Uterus (tissue), 4 donors: ENCODE measurements at places on chromosomes 1 and 21.

DNA sequence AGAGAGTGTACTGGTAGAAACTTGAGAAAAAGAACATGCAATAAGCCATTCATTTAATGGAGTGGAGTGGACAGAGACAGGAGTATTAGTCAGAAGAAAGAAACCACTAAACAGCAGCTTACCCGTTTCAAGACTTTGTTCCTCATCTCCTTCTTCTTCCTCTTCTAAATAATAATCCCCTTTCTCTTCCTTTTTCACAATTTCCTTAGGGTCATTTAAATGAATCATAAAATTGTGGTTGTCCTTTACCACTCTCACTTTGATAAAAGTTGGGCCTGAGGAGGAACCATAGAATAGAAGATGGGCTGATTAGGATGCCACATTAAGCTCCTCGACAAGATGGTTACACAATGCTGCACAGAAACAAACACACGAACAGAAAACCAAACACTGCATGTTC is 109.6 kb downstream of the WDR3 start:
- no peak overlapping the region for H3K4me3 ChIP-seq
- no peak overlapping the region for H3K27ac ChIP-seq
- DNase-seq = no peak
- H3K27me3 ChIP-seq = no peaks in the 10 kb centered on the region
- H3K4me1 ChIP-seq = no peaks in the 10 kb centered on the region
- no peaks in the 10 kb centered on the region for H3K36me3 ChIP-seq

DNA sequence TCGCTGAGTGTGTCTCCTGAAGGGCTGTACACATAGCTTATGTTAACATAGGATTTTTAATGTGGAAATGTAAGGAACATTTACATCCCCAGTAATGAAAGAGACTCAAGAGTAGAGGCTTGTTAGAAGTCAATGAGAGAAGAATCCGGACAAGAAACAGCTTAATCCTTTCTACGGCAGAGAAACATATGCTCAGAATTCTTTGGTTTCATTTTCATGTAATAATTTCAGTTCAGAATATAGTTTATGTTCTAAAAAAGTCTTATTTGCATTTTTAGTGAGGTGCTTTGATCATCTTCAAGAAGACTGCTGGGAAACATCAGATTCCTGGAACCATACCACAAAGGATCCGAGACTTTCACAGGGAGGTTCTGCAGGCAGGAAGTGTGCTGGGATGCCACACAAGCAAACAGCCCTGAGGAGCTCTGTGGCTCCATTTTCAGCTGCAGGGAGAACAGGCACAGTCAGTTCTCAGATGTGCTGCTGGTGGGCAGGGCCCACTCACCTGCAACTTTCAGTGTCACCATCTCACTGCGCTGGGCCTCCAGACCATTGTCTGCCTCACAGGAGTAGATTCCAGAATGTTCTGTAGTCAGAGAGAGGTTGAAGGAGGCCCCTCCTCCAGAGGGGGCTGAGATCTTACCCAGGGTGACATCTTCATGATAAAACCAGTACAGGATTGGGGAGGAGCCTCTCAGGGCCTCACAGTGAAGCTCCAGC is 28.4 kb downstream of the FCRL5 start:
- H3K27me3 ChIP-seq = no peaks in the 10 kb centered on the region
- no peaks in the 10 kb centered on the region for H3K36me3 ChIP-seq

DNA sequence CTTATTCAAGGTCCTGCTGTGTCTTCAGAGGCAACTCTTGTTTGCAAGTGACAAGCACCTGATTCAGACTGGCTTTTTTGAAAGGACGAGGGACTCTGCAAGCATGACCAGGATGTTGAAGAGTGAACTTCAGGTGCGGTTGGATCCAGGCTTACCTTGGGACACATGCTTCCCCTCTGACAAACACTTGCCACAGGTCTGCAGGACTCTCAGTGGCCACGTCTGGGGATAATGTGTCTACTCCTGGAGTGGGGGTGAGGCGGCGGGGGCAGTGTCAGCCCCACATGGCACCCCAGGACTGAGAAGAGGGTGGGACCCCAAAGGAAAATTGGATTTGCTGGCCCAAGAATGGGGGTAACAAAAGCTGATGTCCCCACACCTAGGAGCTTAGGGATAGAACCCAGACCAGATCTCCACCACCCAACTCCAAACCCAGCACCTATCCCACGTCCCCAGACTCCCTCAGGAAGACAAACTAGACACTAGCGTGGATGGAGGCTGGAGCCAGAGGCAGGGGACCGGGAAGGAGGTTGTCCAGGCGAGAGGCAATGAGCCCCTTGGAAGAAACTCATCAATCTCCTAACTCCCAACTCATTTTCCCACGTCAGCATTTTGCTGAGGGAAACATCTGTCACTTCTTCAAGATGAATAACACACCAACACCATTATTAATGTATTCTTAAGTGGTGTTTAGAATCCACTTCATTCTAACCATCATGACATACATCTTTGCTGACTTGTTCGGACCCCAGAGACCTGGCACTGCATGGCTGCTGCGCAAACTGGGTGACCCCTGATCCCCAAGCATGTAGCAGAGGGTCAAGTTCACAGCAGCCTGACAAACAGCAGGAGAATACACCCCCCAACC is 32.0 kb upstream of the LAPTM5 start:
- H3K36me3 ChIP-seq = no peaks in the 10 kb centered on the region
- H3K4me1 ChIP-seq = no peaks in the 10 kb centered on the region
- no peaks in the 10 kb centered on the region for H3K27me3 ChIP-seq
- no peak overlapping the region for H3K4me3 ChIP-seq
- no peak overlapping the region for H3K27ac ChIP-seq
- DNase-seq = no peak

DNA sequence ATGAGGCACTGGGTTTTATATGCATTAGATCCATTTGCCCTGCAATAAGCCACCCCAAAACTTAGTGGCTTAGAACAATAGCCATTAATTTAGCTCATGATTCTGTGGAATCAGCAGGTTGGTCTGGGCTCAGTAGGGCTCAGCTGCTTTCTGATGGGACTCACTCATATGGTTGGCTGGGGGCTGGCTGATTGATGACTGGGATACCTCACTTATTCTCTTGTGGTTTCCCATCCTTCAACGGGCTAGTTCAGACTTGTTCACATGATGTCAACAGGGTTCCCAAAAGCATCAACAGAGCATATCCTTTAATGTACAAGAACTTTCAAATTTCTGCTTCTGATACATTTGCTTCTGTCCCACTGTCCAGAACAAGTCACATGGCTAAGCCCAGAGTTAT is 43.2 kb downstream of the DNM3 start:
- H3K4me1 ChIP-seq = no peaks in the 10 kb centered on the region
- H3K4me3 ChIP-seq = no peak overlapping the region
- H3K27me3 ChIP-seq = no peaks in the 10 kb centered on the region
- DNase-seq = no peak

DNA sequence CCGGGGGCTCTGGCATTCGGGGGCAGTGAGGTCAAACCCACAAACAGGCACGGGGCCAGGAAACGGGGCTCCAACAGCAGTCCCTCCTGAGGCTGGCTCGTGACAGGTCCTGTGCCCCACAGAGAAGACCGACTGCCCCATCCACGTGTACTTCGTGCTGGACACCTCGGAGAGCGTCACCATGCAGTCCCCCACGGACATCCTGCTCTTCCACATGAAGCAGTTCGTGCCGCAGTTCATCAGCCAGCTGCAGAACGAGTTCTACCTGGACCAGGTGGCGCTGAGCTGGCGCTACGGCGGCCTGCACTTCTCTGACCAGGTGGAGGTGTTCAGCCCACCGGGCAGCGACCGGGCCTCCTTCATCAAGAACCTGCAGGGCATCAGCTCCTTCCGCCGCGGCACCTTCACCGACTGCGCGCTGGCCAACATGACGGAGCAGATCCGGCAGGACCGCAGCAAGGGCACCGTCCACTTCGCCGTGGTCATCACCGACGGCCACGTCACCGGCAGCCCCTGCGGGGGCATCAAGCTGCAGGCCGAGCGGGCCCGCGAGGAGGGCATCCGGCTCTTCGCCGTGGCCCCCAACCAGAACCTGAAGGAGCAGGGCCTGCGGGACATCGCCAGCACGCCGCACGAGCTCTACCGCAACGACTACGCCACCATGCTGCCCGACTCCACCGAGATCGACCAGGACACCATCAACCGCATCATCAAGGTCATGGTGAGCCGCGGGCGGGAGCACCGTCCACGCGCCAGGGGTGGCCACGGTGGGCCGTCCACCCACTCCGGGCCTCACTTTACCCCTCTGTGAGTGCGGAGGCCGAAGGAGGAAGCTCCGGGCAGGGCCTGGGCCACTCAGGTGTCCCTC is 14.2 kb downstream of the COL6A2 start:
- H3K27me3 ChIP-seq = no peaks in the 10 kb centered on the region
- no peaks in the 10 kb centered on the region for H3K36me3 ChIP-seq
- H3K27ac ChIP-seq = no peak overlapping the region
- H3K4me3 ChIP-seq = no peak overlapping the region
- peak; percentile 27 for DNase-seq
- H3K4me1 ChIP-seq = peaks cover 26% of the 10 kb centered on the region

DNA sequence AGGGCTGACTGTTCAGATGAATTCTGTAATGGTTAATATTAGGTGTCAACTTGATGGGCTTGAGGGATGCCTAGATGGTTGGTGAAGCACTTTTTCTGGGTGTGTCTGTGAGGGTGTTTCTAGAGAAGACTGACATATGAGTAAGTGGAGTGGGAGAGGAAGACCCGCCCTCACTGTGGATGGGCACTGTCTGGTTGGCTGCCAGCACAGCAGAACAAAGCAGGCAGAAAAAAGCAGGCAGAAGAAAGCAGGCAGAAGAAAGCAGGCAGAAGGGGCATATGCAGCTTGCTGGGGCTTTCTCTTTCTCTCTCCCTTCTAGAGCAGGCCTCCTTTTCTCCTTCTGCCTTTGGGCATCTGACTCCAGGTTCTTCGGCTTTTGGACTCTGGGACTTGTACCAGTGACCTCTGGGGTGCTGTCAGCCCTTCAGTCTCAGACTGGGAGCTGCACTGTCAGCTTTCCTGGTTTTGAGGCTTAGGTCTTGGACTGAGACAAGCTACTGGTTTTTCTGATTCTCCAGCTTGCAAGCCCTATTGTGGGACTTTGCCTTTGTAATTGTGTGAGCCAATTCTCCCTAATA is 42.9 kb upstream of the CD2 start:
- no peak for DNase-seq
- H3K4me1 ChIP-seq = no peaks in the 10 kb centered on the region
- no peaks in the 10 kb centered on the region for H3K27me3 ChIP-seq

- H3K4me1 ChIP-seq = peaks cover 2% of the 10 kb centered on the region
- DNase-seq = no peak
- H3K36me3 ChIP-seq = no peaks in the 10 kb centered on the region
- H3K4me3 ChIP-seq = no peak overlapping the region
- no peaks in the 10 kb centered on the region for H3K27me3 ChIP-seq
- H3K27ac ChIP-seq = peak overlapping the region; percentile 42
Measured at GRCh38 chr1:201475915-201476669, 7.1 kb upstream of the PHLDA3 start.

GRCh38 chr1:154626456-154627256 is 18.7 kb upstream of the ADAR start:
- H3K4me1 ChIP-seq = no peaks in the 10 kb centered on the region
- H3K27me3 ChIP-seq = no peaks in the 10 kb centered on the region
- peak overlapping the region; percentile 91 for H3K27ac ChIP-seq
- no peak for DNase-seq
- H3K4me3 ChIP-seq = peak overlapping the region; percentile 77

- no peak overlapping the region for H3K27ac ChIP-seq
- no peaks in the 10 kb centered on the region for H3K36me3 ChIP-seq
- H3K27me3 ChIP-seq = no peaks in the 10 kb centered on the region
- DNase-seq = no peak
- no peaks in the 10 kb centered on the region for H3K4me1 ChIP-seq
Measured at GRCh38 chr1:201328576-201328975, 45.3 kb downstream of the PKP1 start.

DNA sequence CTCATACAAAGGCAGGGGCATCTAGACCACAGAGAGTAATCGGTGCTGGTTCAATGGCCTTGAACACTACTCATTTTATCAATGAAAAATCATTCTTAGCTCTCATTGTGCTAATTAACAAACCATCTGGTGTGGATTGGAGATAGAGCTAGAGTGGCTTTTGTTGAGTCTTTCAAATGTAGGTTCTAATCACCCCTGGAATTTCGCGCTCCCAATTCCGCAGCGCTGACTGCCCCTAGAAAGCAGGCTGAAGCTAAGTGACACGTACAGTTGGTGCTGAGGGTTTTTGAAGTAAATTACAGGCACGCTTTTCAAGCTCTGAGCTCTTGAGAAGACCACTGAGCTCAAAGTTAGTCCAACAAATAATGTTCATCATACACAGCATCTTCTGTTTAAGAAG is 31.2 kb upstream of the CA6 start:
- H3K4me3 ChIP-seq = no peak overlapping the region
- no peak for DNase-seq
- no peaks in the 10 kb centered on the region for H3K27me3 ChIP-seq

DNA sequence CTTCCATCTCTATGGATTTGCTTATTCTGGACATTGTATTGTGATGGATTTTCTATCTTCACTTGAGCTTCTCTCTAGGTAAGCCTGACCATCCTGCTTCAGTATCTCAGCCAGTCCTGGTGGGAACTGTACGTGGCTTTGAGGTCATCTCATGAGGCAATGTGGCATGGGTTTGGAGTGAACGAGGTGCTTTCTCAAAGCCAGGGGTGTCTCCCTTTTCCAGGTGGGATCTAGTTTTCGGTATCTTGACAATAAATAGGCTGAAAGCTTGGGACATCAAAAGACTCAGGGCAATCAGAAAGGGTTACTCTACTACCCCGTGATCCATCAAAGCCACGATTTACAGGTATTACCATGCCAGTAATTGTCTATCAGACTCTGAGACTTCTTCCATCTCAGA is 40.8 kb downstream of the AZIN2 start:
- no peak overlapping the region for H3K27ac ChIP-seq
- no peak overlapping the region for H3K4me3 ChIP-seq
- H3K36me3 ChIP-seq = no peaks in the 10 kb centered on the region
- no peaks in the 10 kb centered on the region for H3K27me3 ChIP-seq
- DNase-seq = no peak

- no peak overlapping the region for H3K4me3 ChIP-seq
- H3K27me3 ChIP-seq = no peaks in the 10 kb centered on the region
- H3K27ac ChIP-seq = peak overlapping the region; percentile 80
- DNase-seq = no peak
Measured at GRCh38 chr21:43758811-43759210, 17.3 kb downstream of the CSTB start.

- H3K36me3 ChIP-seq = no peaks in the 10 kb centered on the region
- no peak for DNase-seq
- H3K27ac ChIP-seq = no peak overlapping the region
- no peak overlapping the region for H3K4me3 ChIP-seq
- H3K27me3 ChIP-seq = no peaks in the 10 kb centered on the region
Measured at GRCh38 chr1:166944186-166944967, 31.0 kb downstream of the ILDR2 start.

GRCh38 chr1:66365635-66366034 is 168.3 kb upstream of the SGIP1 start:
- no peak for DNase-seq
- H3K4me3 ChIP-seq = no peak overlapping the region
- H3K36me3 ChIP-seq = no peaks in the 10 kb centered on the region
- H3K27me3 ChIP-seq = no peaks in the 10 kb centered on the region
- H3K27ac ChIP-seq = no peak overlapping the region

- H3K27ac ChIP-seq = no peak overlapping the region
- no peak overlapping the region for H3K4me3 ChIP-seq
- no peak for DNase-seq
- H3K27me3 ChIP-seq = no peaks in the 10 kb centered on the region
- H3K36me3 ChIP-seq = no peaks in the 10 kb centered on the region
- H3K4me1 ChIP-seq = no peaks in the 10 kb centered on the region
Measured at GRCh38 chr1:53011175-53011574, 50.8 kb upstream of the PODN start.

- H3K4me1 ChIP-seq = peaks cover 4% of the 10 kb centered on the region
- H3K27me3 ChIP-seq = no peaks in the 10 kb centered on the region
- H3K4me3 ChIP-seq = no peak overlapping the region
- no peaks in the 10 kb centered on the region for H3K36me3 ChIP-seq
- no peak for DNase-seq
Measured at GRCh38 chr1:203360547-203361185, 9.7 kb upstream of the FMOD start.
